Parietal lobe (tissue), 2 donors: ENCODE measurements at places on chromosomes 6 and 20. TPM values are rescaled to one million over a fixed set of nuclear protein-coding genes. Genes with fewer than 3 reads are reported as not detected.

The DNAH8 gene
- under 0.01 TPM for total RNA-seq

The OXT gene
- total RNA-seq = not detected

The GMPR gene
- total RNA-seq = 0.63 TPM

The MUC21 gene
- not detected for total RNA-seq

The GSTA3 gene
- total RNA-seq = not detected

The SEMG1 gene
- total RNA-seq = not detected

The KIAA0408 gene
- total RNA-seq = 120 TPM

The C20orf173 gene
- total RNA-seq = not detected

The ULBP2 gene
- total RNA-seq = 3.4 TPM

The SAMD10 gene
- total RNA-seq = 10.0 TPM

The CTCFL gene
- not detected for total RNA-seq

The DNPH1 gene
- total RNA-seq = 14.4 TPM

The CAPN11 gene
- not detected for total RNA-seq

The ALDH8A1 gene
- 13.1 TPM for total RNA-seq

The IMPG1 gene
- total RNA-seq = not detected

The DYNLT1 gene
- total RNA-seq = 54.1 TPM

The THBS2 gene
- total RNA-seq = 8.5 TPM

The ULBP1 gene
- total RNA-seq = 1.9 TPM

The TMEM244 gene
- not detected for total RNA-seq

The CLDN20 gene
- total RNA-seq = not detected

The TMX4 gene
- 30.4 TPM for total RNA-seq

The SOBP gene
- total RNA-seq = 109 TPM

The OR2H2 gene
- not detected for total RNA-seq

The FOXQ1 gene
- 1.9 TPM for total RNA-seq

The COL10A1 gene
- total RNA-seq = not detected

The DCDC2 gene
- total RNA-seq = 1.3 TPM

The MAK gene
- 0.31 TPM for total RNA-seq

The IPCEF1 gene
- 32.6 TPM for total RNA-seq

The PEX7 gene
- 5.6 TPM for total RNA-seq

The GABRR1 gene
- total RNA-seq = not detected

The OTOR gene
- 1.9 TPM for total RNA-seq

The SNAP91 gene
- total RNA-seq = 135 TPM

The ULBP3 gene
- 6.3 TPM for total RNA-seq

The PRL gene
- total RNA-seq = not detected

The C20orf202 gene
- 1.3 TPM for total RNA-seq

The NKAIN2 gene
- total RNA-seq = 133 TPM

The PBOV1 gene
- not detected for total RNA-seq

The ADGRF5 gene
- 11.3 TPM for total RNA-seq
